Hematopoietic multipotent progenitor cell treated with erythropoietin and hydrocortisone succinate and interleukin-3 and kit ligand, for 4 days (in vitro differentiated cells): ENCODE measurements at places on chromosomes 3 and 15.

GRCh38 chr3:100850156-100850555 lies 140.9 kb downstream of the TFG start:
- DNase-seq: no peak

- no peak for DNase-seq
Measured at GRCh38 chr3:62638316-62638715, 236.9 kb downstream of the CADPS start.

- peak; percentile 60 for DNase-seq
Measured at GRCh38 chr3:40267937-40268724, 41.4 kb upstream of the EIF1B start.

- no peak for DNase-seq
Measured at GRCh38 chr3:167736264-167736787, 805 bp downstream of the SERPINI1 start.

DNA sequence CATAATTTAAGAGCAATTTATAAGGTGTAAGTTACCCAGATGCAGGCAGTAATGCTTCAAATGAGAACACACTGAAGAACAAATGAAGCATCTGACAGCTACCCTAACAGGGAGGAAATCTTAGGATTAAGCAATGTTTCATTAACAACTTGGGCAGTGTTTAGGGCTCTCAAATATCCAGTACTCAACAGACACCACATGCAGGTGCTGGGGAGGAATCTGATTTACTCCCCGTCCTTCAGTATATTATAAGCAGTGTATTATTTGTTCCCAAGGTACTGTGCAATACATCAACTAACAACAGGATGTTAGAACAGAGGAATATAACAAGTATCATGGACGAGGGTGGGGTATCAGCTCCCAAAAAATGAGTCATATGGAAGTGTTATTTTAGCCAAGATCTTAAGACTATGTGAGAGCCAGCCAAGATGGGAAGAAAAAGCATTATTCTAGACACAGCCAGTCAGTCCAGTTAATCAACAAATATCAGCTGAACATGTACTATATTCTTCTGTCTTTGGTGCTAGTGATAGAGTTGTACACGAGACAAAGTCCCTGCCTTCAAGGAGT lies 20.4 kb downstream of the BTBD1 start:
- DNase-seq: no peak

DNA sequence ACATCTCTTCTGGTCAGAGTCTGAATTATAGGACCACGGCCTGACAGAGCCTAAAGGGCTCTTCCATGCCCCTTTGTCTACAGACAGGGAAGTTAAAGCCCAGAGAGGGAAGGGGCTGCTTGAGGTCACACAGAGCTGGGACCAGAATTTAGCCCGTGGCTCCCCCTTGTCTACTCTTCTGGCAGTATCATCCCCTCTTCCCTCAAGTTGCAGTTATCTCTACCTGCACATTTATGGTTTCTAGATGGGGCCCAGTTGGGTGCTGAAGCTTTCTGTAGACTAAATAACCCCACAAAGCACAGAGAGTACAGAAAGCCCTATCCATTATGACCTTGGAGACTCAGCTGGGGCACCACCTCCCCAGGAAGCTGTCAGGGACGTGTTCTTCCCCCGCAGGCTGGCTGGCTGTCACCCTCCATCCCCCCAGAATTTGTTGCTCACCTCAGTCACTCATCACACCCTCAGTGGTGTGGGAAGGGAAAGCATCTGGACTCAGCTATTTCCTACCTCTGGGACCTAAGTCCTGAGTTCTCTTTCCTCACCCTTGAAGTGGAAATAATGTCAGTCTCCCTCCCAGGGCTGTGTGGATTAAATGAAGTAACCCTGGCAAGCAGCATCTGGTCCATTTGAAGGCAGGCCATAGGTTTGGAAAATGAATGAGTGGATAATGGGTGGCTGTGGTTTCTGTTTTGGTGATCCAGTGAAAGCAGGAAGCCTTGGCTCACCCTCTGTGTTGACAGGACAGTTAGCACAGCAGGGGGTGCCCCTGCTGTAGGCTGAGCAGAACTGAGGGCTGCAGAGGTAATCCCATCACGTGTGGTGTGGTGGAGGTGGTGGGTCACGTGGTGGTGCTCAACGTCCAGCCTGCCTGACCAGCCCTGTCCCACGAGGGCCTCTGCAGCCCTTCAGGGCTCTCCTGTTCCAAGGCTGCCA lies 16.3 kb downstream of the ACOX2 start:
- peak; percentile 18 for DNase-seq

DNA sequence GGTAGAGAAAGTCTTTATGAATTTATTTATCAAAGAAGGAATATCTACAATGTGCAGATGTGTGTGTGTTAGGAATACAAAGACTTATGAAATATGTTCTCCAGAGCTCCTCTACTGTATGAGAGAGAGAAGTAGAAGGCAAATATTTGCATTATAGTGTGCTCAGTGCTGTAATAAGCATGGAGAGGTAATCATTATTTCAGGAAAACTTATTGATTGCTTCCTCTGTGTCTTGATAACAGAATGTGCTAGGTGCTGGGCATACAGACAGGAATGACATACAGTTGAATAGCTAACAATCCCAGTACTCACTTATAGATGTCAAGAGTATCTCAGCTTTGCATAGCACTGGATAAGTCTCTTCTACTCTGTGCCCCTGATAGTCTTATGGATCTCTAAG lies 30.2 kb downstream of the ATG7 start:
- no peak for DNase-seq

DNA sequence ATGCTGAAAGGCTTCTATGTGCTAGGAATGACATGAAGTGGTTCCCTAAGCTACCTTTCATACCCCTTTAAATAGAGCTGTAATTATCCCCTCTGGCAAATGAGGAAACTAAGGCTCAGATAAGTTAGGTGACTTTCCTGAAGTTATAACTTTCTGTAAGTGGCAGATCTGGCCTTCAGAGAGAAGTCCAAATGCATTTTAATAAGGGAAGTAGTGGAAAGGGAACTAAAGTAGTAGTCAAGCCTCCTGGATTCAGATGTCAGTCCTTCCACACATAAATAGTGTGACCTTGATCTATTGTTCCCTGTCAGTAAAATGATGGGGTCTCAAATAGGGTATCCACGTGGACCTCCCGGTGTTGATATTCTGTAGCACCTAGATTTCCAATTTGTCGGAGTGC lies 277.7 kb downstream of the EDEM1 start:
- DNase-seq: peak; percentile 18

- no peak for DNase-seq
Measured at GRCh38 chr15:88322461-88322860, 65.9 kb upstream of the NTRK3 start.

DNA sequence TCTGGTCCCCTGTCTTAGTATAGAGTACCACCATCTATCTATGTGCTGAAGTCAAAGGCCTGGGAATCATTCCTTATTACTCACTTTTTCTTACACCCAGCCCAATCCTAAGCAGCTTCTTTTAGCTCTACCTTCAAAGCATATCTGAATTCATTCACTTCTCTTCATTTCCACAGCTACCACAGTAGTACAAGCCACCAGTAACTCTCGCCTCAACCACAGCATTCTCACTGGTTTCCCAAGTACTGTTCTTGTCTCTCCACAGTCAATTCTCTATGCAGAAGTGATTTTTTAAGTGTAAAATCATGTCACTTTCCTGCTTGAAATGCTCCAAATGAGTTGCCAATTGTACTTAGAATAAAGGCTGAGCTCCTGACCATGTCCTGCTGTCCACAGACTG lies 401.7 kb downstream of the OXSM start:
- DNase-seq: no peak

GRCh38 chr15:20369500-20369899 lies 172.1 kb downstream of the GOLGA6L6 start:
- no peak for DNase-seq

GRCh38 chr3:143263852-143264513 lies 144.4 kb downstream of the CHST2 start:
- no peak for DNase-seq

DNA sequence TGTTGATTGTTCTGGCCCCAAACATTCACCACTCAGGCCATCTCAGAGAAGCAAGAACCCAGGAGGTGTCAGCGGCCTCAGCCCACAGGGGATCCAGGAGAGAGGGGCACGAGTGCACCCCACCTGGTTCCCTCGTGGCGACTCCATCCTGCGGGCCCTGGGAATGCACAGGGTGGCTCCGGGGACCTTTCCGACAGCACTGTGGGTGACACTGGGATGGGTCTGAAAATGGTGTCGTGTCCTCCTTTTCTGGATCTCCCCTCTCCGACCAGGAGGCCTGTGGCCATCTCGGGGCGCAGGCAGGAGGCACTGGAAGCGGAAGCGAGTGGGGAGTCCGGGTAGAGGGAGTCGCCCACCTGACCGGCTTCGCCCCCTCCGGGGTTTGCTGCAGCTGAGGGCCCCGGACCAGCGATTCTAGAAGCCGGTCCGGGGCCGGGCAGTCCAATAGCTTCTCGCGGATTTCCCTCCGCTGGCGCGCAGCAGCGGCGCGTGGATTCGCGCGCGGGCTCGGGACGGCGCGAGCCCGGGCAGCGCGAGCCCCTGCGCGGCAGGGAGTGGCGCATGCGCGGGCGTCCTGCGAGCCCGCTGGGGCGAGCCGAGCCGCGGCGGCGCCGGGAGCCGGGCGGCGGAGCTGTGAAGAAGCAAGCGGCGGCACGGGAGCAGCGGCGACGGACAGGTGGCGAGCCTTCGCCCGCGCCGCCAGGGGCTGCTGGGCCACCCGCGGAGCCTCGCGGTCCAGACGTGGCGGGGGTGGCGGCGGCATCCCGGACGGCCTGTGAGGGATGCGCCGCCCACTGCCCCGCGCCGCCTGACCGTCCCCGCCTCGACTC lies at the start of gene DOCK3:
TSS of gene DOCK3 (plus strand) at position 579 of the 830 bp plus-strand sequence. CDS start 337 bp downstream, outside the sequence.
- peak; percentile 80 for DNase-seq

DNA sequence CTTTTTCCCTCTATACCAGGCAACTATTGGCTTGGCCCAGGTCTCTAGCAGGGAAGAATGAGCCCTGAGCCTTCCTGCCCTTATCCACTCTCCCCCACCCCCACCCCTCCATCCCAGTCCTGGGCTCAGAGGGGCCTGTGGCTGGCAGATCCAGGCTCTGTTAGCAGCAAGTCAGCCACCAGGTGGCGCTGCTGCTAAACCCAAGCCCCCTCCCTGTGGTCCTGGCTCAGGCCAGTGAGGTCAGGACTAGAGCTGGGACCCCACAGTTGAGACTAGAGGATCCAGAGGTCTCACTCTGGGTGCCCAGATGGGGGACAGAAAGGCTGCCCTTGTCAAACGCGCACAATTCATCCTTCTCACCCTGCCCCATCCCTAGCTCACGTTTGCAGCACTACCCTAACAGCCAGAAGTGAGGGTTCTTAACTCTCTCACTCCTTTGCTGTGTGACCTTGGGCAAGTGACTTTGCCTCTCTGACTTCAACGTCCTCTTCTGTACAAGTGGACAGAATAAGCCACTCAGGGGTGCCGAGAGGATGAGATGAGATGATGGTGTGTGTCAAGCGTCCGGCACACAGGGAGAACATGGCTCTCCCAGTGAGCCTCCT lies 46.8 kb upstream of the SLC6A1 start:
- peak; percentile 78 for DNase-seq

- DNase-seq: peak; percentile 57
Measured at GRCh38 chr15:69729167-69729748, 276.6 kb downstream of the RPLP1 start.

GRCh38 chr3:68004091-68004490 lies 349.7 kb upstream of the SUCLG2 start:
- DNase-seq: no peak

- DNase-seq: no peak
Measured at GRCh38 chr15:50302581-50302980, 37.1 kb upstream of the HDC start.

DNA sequence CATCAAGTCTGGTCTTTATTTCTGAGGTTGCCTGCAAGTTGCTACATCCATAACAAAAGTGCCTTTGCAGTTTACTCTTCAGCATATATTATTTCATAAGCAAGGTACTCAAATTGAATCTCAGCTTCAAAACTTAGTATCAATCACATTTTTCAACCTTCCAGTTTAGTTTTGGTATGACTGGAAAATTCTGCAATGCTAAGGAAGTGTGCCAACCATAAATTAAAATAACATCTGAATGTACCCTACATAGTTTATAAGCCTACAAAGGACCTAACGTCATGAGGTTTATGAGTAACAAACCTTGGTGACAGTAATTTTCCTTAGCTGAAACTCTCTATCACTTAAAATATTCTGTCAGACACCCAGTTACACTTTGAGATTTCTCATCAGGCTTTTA lies 62.8 kb downstream of the THBS1 start:
- no peak for DNase-seq

GRCh38 chr15:41024885-41025284 lies 71.6 kb downstream of the CHAC1 start:
- DNase-seq: no peak

DNA sequence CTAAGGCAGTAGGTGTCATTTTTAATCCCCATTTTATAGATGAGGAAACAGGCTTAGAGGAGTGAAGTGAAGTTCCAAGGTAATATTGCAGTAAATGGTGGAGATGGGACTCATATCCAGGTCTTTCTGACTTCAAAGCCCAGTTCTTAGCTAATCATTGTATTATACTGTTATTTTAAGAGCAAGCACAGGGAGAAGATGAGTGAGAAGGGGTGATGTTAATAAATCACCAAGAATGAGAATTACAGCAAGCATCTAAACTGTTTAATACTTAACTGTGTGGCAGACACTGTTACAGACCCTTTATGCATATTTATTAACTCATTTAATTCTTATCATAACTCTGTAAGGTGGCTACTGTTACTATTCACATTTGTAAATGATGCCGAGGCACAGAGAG lies 61.2 kb downstream of the VPS8 start:
- no peak for DNase-seq

GRCh38 chr15:91620229-91620628 lies 233.3 kb upstream of the SLCO3A1 start:
- no peak for DNase-seq

DNA sequence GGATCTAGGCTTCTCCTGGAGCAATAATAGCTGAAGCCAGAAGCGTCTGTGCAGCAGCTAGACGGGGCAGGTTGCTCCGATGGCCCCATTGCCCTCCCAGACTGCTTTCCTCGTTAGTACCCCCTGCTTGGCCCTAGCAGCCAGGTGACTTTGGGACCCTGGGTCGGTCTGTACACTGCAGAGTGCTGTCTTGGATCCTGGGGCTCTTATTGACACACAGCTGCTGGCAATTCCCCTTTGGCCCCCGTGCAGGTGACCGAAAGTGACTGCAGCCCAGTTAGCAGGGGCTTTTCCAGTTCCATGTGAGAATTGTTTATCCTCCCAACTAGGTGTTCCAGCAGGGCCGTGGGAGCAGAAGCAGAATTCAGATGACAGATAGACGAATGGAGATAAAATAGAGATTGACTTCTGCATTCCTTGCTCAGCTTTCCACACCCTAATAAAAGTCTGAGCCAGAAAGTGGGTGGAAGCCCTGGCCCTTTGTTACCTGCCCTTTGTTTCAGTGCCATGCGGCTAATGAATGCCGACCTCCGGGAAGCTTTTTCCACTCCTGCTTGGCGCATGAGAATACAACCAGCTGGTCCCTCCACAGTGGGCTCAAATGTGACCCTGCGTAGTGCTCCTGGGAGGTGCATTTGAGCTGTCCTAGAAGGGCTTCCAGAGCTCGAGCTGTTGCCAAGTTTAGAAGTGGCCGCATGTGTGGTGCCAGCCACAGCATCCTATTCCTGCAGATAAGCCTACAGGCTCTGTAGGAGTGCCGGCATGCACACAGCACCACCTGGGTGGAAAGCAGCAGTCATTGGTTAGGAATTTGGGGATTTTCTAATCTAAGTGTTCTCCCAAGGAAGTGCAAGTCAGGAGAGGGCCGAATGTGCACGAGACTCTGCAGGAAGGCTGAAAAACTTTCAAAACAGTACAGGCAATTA lies 94.4 kb downstream of the SLCO3A1 start:
- DNase-seq: peak; percentile 65

- peak; percentile 31 for DNase-seq
Measured at GRCh38 chr3:58214484-58215316, 3.9 kb upstream of the DNASE1L3 start.

GRCh38 chr3:193771011-193771652 lies 178.1 kb downstream of the OPA1 start:
- DNase-seq: no peak

GRCh38 chr15:25967116-25967515 lies 104.0 kb upstream of the ATP10A start:
- DNase-seq: no peak
